ENCODE measurements at places on chromosomes 12 and 14. TPM values are rescaled to one million over a fixed set of nuclear protein-coding genes. Genes with fewer than 3 reads are reported as not detected.

PCED1B gene
- polyA plus RNA-seq = 7.8 TPM

RPGRIP1 gene
- not detected for polyA plus RNA-seq

SERPINA4 gene
- not detected for polyA plus RNA-seq

SERPINA3 gene
- polyA plus RNA-seq = 0.91 TPM

SERPINA9 gene
- 0.12 TPM for polyA plus RNA-seq

C12orf50 gene
- not detected for polyA plus RNA-seq

GRIP1 gene
- 0.88 TPM for polyA plus RNA-seq

GPR84 gene
- polyA plus RNA-seq = not detected

CCDC177 gene
- not detected for polyA plus RNA-seq
